ENCODE measurements at places on chromosomes 3 and 15.

DNA sequence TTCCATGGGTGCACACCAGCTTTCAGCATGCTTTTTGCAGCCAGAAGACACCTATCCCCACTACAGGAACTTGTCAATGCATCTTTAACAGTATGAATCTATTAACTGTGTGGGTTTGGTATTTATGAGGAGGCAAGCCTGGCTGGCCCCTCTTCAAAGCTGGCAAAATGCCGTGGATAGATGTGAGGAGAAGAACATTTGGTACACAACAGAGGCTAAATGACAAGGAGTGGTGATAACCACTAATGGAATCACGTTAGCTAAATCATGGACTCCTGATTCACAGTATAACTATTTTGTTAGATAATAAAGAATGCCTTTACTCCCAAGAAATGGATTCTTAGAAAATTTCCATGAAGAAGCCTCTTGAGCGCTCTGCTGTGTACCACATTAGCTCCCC is 187.2 kb downstream of the CLSTN2 start:
- no peak for DNase-seq

GRCh38 chr3:121970047-121970446 is 52.0 kb downstream of the ILDR1 start:
- no peak for DNase-seq

- DNase-seq: no peak
These were observed 298.3 kb downstream of the MEX3B start for GRCh38 chr15:81747482-81747881.

- no peak for DNase-seq
These were observed 37.5 kb upstream of the C3orf38 start for GRCh38 chr3:88112289-88112688.

DNA sequence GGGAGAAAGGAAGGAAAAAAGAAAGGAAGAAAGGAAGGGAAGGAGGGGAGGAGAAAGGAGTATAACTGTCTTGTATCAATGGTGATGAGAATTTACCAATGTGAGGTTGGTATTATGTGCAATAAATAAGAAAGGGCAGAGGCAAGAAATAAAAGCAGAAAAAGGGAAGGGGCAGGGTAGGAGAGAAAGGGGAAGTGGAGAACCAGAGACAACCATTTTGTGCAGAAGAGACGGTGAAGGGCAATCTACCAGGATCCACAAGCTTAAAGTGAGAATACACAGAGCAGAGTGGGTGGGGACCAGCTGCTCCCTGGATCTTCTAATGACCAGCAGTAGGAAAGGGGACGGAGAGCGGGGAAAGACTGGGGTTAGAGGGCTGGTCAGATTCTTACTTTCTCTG is 106.9 kb upstream of the SLCO2A1 start:
- DNase-seq: no peak
